ENCODE measurements at places on chromosomes 1 and 21. TPM values are rescaled to one million over a fixed set of nuclear protein-coding genes. Genes with fewer than 3 reads are reported as not detected.

GRCh38 chr1:40248412-40248811, 675 bp downstream of the TMCO2 start:
- no peak for DNase-seq

DNA sequence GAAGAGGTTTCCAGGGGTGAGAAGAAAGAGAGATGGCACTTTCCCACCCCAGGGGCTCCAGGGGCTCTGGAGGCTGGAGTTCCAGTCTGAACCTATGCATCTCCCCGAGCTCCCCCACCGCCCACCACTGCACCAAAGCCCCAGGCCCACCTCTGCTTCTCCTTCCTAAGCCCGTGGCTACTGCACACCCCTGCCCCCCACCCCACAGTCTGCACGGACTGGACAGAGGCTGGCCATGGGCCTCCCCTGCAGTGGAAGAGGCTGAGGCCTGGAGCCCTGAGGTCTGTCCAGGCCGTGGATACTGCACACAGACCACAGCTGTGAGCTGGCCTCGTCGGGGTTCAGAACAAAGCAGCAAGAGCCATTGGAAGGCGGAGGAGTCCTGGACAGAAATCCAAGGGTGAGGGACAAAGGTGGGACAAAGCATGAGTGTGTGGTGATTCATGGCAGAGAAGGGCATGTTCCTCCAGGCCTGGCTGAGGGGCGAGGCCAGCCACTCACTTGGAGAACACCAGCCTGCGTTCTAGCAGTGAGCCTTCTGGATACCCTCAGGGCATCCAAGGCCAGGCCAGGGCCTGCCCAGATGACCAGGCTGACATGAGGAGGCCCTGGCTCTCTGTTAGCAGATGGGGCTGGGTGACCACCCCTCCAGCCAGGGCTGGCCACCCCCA, 244.8 kb upstream of the VAMP3 start:
- DNase-seq, result no peak

- no peak for DNase-seq
Measured at GRCh38 chr1:97640677-97641076, 280.2 kb downstream of the DPYD start.

DNA sequence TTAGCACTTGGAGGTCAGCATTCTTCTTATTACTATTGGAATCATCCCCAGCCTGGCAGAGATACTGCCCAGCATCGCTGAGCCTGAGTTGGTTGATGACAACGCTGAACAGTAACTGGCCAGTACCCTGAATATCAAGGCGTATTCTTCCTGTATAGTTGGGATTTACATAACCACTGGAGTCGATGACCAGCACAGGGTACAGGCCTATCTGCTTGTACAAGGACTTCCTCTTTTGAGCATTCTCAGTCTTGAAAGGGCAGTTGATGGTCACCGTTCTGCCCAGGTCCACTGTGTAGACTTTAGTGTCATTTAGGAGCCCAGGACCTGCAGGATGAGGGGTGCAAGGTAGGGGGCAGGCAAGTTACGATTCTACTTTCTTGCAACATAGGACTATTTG, 8.8 kb downstream of the PIGR start:
- DNase-seq, result no peak

DNA sequence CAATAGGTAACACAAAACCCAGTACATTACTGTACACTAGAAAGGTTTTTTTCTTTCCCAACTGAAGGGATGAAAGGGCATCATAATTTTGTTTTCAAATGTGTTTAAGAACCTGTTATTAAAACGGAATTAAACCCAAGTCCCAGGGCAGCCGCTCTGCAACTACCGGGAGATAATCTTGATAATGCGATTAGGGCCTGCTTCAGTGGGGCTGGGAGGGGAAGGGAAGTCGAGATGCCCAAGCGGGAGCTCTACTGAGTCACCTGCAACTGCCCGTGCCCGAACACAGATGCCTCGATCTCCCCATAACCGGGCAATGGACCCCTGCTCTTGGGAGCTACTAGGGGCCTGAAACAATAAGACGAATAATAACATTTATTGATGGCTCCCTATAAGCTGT, 61.4 kb downstream of the KAZN start:
- no peak for DNase-seq

- DNase-seq, result no peak
Measured at GRCh38 chr1:195754874-195755273, 853.4 kb downstream of the KCNT2 start.

DNA sequence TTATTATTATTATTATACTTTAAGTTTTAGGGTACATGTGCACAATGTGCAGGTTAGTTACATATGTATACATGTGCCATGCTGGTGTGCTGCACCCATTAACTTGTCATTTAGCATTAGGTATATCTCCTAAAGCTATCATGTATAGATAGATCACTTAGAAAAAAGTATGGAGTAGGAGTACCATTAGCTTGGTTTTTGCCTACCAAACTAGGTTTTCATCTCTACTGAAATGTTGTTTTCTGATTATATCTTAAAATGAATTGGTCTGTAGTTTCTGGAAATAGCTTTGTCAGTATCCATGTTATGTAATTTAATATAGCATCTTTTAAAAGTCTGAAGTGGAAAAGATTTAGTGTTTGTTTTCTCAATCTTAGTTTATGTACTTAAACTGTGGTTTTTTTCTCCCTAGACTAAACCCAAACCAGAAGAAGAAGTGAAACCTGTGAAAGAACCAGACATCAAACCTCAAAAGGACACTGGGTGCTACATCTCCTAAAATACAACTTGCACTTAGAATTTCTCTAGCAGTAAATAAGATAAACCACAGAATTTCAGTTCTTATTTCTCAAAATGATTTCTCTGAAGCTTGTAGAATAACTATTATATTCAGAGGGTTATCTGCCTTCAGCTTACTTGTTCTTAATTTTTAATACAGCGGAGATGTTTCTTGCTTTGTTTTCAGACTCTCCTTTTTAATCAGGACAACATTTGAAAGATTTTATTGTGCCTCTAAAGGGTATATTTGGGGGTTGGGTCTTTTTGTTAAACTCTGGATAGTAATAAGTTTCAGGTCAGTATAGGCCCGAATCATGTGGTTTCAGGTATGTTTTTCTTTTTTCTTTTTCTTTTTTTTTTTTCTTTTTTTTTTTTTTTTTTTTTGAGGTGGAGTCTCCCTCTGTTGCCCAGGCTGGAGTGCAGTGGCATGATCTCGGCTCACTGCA, 4.5 kb upstream of the FAM177B start:
- no peak for DNase-seq

GRCh38 chr1:192524223-192524622, 51.4 kb upstream of the RGS1 start:
- no peak for DNase-seq

The TARBP1 gene
- 59.9 TPM for total RNA-seq

DNA sequence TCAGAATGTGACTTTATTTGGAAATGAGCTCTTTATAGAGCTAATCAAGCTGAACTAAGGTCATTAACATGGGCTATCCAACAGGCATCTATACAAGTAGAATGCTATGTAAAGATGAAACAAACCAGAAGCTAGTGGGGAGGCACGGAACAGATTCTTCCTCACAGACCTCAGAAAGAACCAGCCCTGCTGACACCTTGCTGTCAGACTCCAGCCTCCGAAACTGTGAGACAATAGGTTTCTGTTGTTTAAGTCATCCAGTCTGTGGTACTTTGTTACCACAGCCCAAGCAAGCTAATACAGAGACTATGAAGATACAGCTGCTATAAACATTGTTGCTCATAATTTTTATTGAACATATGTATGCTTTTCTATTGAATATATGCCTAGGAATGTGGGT, 406.3 kb upstream of the CHRM3 start:
- DNase-seq, result no peak

The S100A7 gene
- total RNA-seq, result not detected

The AMPD1 gene
- total RNA-seq, result 0.86 TPM

- DNase-seq, result no peak
Measured at GRCh38 chr1:189962181-189962580, 515.5 kb downstream of the BRINP3 start.

DNA sequence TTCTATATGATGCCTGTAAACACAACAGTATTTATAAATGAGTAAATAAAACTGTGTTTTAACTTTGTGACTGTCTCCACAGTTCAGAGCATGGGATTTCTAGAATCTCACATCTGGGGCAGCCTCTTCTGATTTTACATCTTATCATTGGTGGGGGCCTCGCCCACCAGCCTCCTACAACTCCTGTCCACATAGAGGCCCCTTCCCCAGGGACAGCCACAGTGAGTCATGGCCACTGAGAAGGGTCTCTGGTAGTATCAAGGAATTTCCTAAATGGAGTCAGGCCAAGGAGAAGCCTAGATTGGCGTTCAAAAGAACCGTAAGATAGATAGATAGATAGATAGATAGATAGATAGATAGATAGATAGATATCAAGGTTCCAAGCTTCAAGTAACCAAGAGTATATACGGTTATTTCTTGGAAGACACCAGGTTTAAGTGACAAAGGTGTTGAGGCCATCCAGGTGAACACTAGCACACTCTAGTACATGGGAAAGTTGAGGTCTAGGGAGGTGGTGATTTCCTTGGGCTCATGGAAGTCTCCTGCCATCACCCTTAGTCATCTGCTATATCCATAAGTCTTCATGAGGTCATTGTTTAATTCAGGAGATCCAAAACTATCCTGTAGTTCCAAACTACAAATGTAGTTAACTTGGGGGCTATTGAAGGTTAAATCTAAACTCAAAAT, 121.6 kb downstream of the SYT2 start:
- DNase-seq, result no peak

DNA sequence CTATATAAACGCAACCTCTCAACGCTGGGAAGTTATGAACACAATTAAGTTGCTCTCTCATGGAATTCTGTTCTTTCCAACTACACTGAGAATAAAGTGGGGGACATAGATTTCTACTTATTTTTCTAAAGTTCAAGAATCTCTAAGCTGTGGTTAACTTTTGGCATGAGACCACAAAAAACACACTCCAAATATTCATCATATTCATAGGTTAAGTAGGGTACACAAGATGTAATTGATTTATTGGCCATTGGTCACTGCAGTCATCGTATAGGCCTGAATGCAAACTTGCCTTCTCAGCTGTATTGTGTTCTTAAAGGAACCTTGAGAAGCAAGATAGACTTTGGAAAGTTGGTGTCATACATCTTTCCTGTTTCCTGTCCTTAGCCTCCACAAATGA, 40.3 kb downstream of the PRRX1 start:
- no peak for DNase-seq

The PLA2G2D gene
- total RNA-seq, result not detected

DNA sequence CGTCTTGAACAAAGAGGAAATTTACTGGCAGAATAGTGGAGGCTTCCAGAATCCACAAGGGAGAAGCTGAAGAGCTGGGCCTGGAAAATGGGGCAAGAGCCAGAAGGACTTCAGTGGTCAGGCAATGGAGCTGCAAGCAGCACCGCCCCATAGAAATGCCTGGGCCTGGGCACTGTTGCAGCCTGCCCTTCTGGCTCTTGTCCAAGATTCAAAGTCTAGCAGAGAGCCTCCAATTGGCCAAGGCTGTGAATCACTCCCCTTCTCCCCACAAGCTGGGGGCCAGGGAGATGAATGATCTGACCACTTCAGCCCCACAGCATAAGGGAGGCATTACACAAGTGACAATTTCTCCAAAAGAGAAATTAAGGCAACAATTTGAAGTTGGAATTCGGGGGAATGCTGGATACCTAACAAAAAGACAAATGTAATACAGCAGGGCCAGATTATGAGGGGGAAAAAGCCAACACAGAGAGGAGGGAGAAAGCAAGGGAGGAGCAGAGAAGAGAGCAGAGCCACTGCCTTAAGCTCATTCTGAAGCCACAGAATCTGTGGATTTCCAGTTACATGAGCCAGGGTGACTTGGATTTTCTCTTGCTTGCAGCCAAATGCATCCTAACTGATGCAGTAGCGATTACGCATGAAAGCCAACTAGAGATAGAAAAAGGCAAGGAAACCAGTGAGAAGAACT, 80.3 kb downstream of the LRIG2 start:
- DNase-seq, result peak; percentile 51

The GUCA2A gene
- total RNA-seq, result not detected

The CHRM3 gene
- 0.49 TPM for total RNA-seq

- DNase-seq, result peak; percentile 69
Measured at GRCh38 chr21:33230545-33231324, 997 bp downstream of the IFNAR2 start.

- DNase-seq, result no peak
Measured at GRCh38 chr1:241079047-241079446, 278.0 kb downstream of the RGS7 start.

- no peak for DNase-seq
Measured at GRCh38 chr1:248596615-248597014, 885 bp downstream of the OR2T10 start.

The ACTL8 gene
- total RNA-seq, result not detected

DNA sequence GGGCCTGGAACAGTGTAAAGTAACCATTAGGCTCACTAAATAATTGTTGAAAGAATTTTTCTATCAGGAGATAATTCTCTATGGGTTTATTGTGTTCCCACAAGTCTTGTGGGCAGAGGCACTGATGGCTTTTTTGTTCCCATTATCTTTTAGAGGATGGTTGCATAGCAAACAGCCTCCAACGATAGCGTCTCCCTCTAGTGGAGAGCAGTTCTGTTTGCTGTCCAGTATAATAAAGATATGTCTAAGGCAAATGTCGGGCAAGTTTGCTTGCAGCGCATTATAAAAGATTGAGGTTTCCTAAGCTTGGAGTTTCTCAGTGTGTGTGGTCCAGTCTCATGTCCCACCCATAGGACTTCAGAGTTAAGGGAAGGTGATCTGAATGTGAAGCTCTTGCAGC, 1.3 kb upstream of the SLC6A17 start:
- DNase-seq, result no peak

DNA sequence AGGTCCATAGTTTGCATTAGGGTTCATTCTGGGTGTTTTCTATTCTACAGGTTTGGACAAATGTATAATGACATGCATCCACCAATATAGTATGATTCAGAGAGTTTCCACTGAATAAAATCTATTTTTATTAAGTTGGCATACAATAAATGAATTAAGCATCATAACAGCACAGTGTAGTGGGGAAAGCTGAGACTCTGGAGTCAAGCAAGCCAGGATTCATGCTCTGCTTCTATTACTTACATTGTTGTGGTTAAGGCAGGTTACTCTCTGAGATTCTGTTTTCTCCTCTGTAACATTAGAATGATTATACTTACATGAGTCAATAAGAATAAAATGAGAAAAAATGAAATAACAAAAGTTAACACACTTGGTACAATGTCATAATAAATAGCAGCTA, 131.3 kb downstream of the SLC30A10 start:
- no peak for DNase-seq
